Fibroblast of gingiva (primary cell): ENCODE measurements at places on chromosomes 5 and 9.

GRCh38 chr5:32127711-32128110 is 46.4 kb downstream of the GOLPH3 start:
- DNase-seq: no peak

GRCh38 chr9:129102791-129103594 is 7.6 kb downstream of the CRAT start:
- peak; percentile 52 for DNase-seq

GRCh38 chr5:126284977-126285696 is 138.1 kb upstream of the GRAMD2B start:
- no peak for DNase-seq

DNA sequence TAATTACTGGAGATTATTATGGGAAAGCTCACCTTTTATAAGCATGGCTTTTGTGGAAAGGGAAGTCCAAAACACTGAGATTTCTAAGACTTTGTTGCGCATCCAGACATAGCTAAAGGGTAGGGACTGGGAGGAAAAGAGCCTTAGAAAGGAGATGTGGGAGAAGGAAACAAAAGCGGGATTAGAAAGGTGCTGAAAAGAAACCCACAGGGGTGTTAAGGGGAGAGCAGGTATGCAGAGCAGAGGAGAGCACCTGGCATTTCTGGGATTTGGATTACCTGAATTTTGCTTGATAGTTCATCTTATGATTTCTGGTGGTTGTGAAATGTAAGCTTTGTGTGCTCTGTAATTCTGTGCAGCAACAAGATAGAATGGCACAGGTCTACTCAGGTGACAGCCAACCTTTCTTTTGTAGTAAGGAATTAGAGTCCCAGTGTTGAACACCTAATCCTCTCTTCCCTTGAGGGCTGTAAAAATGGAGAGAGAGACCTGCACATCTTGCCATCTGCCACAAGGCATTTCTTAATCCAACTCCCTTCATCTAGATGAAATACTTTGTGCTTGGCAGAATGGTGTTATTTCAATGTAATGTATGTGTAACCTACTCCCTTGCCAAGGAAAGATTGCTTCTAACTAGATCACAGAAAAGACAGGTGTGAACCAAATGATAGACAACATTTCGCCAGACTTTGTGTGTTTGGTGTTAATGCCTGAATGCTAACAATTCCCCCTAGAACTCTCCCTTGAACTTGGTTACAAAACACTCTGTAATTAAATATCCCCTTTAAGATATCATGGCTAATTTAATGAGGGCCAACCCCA is 47.4 kb downstream of the ATPSCKMT start:
- DNase-seq: no peak

- DNase-seq: no peak
Measured at GRCh38 chr9:112375361-112375760, 4.5 kb upstream of the HSDL2 start.

GRCh38 chr5:129135633-129136032 is 41.1 kb downstream of the ISOC1 start:
- no peak for DNase-seq

GRCh38 chr5:169978714-169979113 is 1.6 kb downstream of the INSYN2B start:
- DNase-seq: peak; percentile 23

DNA sequence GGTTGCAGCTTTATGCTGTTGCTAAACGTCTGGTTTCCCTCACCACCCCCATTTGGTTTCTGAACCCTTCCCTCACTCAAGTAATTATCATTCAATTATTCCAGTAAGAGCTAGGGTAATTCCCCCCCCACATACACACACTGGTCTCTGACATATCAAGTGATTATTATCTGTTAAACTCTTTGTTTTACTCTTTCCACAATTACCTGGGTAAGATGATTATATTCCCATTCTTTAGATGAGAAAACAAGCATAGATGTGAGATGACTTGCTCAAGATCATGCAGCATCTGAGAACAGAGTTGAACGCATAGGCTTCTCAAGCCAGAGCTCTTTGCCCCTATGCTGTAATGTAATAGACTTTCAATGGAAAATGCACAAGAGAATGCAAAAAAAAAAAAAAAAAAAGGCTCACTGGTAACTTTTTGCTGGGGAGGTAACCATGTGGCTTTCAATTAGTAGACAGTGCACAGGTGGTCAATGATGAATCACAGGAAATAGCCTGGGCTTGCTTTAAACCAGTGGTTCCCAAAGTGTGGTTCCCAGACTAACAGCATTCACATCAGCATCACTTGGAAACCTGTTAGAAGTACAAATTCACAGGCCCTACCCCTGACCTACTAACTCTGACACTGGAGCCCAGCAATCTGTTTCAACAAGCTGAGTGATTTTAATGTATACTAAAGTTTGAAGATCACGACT is 87.6 kb downstream of the PIK3R1 start:
- no peak for DNase-seq

GRCh38 chr5:68261569-68262065 is 46.1 kb downstream of the PIK3R1 start:
- peak; percentile 74 for DNase-seq

- no peak for DNase-seq
Measured at GRCh38 chr9:120587328-120587727, 7.4 kb upstream of the CDK5RAP2 start.

DNA sequence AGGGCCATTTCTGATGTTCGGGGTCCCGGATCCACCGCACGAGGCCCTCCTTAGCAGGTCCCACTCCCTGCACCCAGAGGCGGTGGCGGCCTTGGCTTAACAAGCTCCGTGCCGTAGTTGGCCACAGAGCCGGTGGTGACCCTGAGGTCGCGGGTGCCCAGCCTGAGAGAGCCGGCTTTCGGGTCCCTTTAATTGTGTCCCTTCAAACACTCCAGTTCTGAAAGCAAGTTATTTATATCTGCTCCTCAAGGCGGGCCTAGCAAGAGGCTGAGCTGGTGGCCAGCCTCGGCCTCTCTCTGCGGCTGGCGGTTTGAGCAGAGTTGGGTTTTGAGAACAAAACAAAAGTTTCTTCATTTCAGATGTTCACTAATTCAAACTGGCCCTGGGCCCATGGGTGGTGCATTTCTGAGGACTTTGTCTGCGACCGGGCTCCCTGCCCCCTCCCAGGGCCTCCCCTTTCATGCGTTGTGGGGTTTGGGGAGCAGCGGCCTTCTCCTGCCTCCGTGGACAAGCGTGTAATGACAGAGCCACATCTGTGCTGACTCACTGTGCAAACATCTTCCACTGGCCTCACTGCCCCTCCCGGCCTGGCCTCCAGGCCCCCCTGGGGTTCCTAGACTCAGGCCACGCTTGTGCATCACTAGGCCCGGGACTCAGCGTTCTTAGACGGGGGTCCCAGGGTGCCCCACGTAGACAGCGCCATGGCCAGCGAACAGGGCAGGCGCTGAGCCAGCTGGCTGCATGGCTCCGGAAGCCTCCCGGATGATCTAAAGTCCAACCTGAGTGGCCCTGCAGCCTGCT is 49.4 kb upstream of the COL5A1 start:
- peak; percentile 89 for DNase-seq

DNA sequence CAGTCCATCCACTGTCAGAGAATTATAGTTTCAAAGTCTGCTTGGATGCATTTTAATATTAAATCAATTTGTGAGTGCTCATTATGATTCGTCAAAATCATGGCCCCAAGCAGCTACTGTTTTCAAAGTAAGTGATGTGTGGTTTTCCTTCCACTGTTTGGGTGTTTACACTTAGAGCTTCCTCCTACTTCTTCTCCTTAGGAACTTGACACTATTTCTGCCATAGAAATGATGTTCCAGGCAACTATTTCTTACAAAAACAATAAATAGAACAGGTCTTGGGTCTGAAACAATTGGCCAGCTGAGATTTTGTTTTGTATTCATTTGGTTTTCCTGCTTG is 132.8 kb upstream of the RAI14 start:
- DNase-seq: no peak

GRCh38 chr9:28456861-28457260 is 883.6 kb upstream of the C9orf72 start:
- DNase-seq: no peak

GRCh38 chr9:111458139-111459009 is 25.8 kb downstream of the ECPAS start:
- peak; percentile 19 for DNase-seq

DNA sequence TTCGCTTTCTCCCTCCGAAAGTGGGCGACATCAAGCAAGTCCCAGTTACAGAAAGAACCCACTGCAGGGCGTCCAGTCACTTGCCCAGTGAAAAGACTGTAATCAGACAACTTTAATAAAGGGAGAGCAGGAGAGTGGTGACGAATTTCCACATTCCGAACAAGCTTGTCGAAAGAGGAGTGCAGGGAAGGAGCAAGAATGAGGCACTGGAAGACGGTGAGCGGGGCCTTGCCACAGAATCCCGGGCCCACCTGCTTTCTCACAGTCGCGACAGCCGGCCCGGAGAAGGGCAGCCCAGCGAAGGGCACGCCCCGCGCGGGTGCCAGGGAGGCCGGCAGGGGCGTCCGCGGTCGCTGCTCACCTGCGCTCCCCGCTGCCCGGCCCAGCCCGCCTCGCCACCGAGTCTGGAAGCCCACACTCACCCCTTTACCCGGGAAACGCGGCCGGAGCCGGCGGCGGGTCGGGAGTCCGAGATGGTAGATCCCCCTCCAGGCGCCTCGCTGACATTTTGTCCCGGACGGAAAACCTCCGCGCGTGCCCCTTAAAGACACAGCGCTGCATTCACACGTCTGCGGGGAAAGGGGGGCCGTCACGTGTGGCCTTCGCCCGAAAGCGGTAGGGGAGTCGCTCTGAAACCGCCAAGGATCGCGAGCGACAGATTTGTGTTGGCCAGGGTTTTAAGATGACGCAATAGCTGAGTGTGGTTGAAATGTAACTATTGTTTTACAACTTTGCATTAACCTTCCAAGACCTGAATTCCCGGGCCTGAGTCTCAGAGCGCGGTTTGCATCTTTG is at the start of gene ZBED3:
TSS of gene ZBED3 (minus strand) at position 597 of the 795 bp plus-strand sequence. CDS start 9,407 bp downstream, outside the sequence.
- peak; percentile 85 for DNase-seq

- no peak for DNase-seq
Measured at GRCh38 chr5:105617436-105618215, 2053.1 kb downstream of the EFNA5 start.

- no peak for DNase-seq
Measured at GRCh38 chr5:124662181-124662781, 84.2 kb downstream of the ZNF608 start.
